Gastrocnemius medialis (tissue), 4 donors: ENCODE measurements at places on chromosomes 7 and 10. TPM values are rescaled to one million over a fixed set of nuclear protein-coding genes. Genes with fewer than 3 reads are reported as not detected.

GRCh38 chr7:39951226-39952194 is 1.5 kb downstream of the CDK13 start:
- DNase-seq, result peak; percentile 62

- DNase-seq, result no peak
These were observed 79.4 kb upstream of the CDCA7L start for GRCh38 chr7:22025075-22025474.

- no peak for DNase-seq
These were observed 249.1 kb upstream of the PITRM1 start for GRCh38 chr10:3421537-3422257.

DKK1 gene
- total RNA-seq, result not detected

DNA sequence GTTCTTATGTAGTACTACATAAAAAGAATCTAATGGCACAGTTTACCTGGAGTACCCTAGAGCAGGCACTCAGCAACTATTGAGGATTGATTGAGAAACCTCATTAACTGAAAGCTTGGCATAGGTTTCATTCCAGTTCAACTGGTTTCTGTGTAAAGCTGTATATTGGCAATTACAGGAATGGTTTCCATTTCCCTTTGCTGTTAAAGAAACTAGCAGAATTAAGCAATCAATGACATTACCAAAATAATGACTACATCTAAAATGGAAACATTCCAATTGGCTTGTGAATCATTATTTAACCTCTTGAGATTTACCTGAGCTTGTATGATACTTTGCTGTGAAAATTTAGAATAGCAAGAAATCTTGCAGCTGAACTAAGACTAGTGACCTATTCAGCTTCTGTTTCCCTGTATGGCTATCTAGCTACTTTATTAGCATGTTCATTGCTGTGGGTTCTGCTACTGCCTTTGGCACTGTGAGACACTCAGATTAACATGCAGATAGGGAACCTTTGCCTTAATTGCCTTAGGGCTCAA is 33.5 kb upstream of the CADPS2 start:
- no peak for DNase-seq

ANKRD1 gene
- total RNA-seq, result 143 TPM

- DNase-seq, result no peak
These were observed 180.3 kb upstream of the MYO3A start for GRCh38 chr10:25753776-25754175.

- no peak for DNase-seq
These were observed 504 bp upstream of the TRRAP start for GRCh38 chr7:98877692-98878364.

- no peak for DNase-seq
These were observed 12.4 kb downstream of the PAPOLB start for GRCh38 chr7:4849390-4849789.

GNG11 gene
- total RNA-seq, result 7.6 TPM

DNA sequence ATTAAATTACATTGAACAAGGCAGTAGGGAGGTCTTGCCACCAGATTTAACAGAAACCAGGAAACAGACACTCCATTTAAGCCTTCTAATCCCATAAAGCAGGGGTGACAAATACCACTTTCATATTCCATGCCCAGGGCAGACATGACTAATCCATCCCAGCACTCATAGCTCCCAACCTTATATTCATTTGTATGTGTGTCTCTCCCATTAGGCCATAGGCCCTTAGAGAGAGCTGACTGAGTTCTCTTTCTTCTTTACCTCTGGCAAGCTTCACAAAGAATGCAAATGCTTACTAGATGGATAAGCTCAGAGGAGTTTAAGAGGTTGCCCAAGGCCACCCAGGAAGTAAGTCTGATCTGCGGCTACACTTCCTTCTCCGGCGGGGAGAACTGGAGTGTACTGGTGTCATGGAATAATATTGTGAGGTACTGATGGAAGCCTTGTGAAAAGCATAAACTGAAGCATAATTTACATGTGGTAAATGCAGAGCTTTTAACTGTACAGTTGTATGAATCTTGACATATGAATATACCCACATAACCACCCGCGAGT is 239.7 kb upstream of the HABP2 start:
- DNase-seq, result no peak

BTRC gene
- total RNA-seq, result 13.0 TPM

ABLIM1 gene
- 203 TPM for total RNA-seq

- no peak for DNase-seq
These were observed 88.4 kb downstream of the FAS start for GRCh38 chr10:89078724-89079672.

GRCh38 chr7:952548-953441 is 1.7 kb downstream of the ADAP1 start:
- DNase-seq, result no peak

AMPH gene
- total RNA-seq, result 5.8 TPM

BTBD16 gene
- total RNA-seq, result 0.55 TPM

- no peak for DNase-seq
These were observed 122.3 kb downstream of the PPP1R3A start for GRCh38 chr7:113796557-113796956.

- no peak for DNase-seq
These were observed 35.3 kb downstream of the DENND2A start for GRCh38 chr7:140605337-140605736.

DNA sequence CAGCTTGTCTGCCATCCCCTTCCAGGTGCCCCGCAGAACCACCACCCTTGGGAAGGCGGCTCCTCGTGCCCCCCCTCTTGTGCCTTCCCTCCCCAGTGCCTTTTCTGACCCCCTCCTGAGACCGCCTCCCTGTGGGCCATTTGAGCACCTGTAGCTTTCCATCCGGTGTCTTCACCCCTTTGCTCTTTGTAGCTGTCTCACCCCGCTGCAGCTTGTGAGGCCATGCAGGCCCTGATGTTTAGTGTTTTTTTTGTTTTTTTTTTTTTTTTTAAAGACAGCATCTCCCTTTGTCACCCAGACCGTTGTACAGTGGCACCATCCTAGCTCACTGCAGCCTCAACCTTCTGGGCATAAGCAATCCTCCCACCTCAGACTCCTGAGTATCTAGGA is 52.5 kb downstream of the CUX1 start:
- DNase-seq, result no peak

DNA sequence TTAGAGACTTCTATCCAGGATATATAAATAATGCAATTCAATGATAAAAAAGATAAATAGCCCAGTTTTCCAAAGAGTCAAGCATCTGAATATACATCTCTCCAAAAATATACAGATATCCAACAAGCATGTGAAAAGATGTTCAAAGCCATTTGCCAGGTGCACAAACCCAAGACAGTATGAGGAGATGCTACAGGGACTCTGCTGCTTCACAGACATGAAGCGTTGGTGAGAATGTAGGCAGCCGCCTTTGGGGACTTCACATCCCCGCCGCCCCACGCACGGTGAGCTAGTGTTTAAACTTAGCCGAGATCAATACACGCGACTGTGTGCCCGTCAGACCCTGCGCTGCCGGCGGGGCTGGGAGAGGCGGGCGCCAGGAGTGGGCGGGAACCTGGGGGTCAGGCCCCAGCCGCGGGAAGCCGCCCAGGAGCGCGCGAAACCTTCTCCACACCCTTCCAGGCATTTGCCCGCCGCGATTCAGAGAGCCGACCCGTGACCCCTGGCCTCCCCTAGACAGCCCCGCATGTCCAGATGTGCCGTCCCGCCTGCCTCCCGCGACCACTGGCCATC is 927 bp upstream of the ALOX5 start:
- no peak for DNase-seq

- no peak for DNase-seq
These were observed 69.4 kb downstream of the FRMD4A start for GRCh38 chr10:14261336-14261735.

DNA sequence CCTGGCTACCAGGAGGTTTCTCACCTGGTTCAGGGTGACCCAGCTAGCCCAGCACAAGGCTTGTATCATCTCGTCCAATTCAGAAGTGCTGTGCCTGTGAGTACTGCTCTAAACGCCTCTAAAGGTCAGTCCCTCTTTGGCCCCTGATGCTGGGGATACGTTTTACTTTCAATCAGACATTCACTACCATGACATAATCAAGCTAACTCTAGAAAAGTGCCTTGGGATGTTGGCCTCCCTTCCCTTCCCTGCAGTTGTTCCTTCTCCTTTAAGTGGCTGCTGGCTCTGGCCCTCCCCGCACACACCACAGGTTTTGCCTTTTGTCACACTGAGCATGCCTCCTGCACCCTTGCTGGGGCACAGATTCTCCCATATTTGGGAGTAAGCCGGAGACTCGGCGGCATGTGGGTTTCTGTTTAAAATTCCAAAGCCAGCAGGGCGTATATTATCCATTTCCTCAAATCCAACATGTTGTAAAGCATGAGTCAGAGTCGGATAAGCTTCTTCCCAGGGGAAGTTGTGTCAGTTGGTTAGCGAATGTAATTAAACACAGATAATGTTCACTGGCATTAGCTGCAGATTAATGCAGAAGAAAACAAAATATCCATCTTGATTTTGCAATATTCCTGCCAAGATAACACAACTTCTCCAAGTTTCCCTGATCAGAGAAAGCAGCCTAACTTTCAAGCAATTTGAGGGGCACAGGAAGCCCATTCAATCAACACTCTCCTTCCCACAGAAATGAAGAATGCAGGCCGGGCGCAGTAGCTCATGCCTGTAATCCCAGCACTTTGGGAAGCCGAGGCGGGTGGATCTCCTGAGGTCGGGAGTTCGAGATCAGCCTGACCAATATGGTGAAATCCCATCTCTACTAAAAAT is 31.8 kb upstream of the VCL start:
- peak; percentile 67 for DNase-seq

CRYGN gene
- total RNA-seq, result not detected

GRCh38 chr10:98402931-98403718 is 11.9 kb downstream of the PYROXD2 start:
- no peak for DNase-seq

DNA sequence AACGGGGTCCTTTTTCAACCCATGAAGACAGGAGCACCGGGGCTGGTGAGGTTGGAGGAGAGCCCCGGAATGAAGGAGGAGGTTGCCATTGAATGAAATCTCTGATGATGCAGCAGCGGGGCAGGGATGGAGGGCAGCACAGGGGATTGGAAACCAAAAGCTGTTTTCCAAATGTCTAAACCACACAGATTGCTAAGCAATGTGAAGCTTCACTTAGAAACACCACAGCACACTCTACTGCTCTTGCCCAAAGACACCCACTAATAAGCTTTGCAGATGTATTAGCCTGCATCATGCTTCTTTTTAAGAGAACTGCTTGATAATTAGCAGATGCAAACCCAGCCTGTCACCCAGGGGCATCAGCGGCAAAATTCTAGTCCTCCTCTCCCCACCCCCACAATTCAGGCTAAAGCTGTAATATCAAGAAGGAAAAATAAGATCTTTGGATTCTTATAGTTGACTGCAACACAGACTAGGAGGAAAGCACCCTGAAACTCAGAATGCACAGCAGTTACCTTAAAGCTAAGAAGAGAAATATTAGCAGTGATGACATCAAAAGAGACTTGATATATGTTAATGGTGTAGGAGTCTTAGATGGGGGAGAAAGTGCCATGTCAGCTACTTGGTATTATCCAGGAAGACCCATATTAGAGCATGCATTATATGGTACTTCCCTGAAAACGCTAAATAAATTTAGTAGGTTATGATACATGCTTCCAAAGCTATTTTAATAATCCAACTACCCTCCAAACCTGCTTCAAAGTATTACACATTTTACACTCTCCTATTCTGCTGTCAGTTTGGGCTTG is 666.7 kb downstream of the KCNMA1 start:
- no peak for DNase-seq

- no peak for DNase-seq
These were observed 134.0 kb downstream of the KCND2 start for GRCh38 chr7:120407010-120407409.

GRCh38 chr10:102286216-102286615 is 40.9 kb downstream of the GBF1 start:
- DNase-seq, result no peak

- no peak for DNase-seq
These were observed 179.5 kb upstream of the ITGB1 start for GRCh38 chr10:33137356-33138005.

DNA sequence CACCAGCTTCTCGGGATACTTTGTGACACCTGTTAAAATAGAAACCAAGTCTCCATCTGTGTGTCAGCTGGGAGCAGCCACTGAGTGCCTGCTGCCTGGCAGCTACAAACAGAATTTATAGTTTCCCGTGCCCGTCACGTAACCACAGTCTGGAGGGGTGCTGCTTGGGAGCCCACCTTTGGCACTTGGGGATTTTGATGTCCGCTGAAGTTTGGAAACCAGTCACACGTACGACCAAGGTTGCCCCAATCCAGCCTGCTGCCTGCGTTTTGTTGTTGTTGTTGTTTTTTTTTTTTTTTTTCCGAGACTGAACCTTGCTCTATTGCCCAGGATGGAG is 1.6 kb downstream of the TRRAP start:
- DNase-seq, result no peak

DNA sequence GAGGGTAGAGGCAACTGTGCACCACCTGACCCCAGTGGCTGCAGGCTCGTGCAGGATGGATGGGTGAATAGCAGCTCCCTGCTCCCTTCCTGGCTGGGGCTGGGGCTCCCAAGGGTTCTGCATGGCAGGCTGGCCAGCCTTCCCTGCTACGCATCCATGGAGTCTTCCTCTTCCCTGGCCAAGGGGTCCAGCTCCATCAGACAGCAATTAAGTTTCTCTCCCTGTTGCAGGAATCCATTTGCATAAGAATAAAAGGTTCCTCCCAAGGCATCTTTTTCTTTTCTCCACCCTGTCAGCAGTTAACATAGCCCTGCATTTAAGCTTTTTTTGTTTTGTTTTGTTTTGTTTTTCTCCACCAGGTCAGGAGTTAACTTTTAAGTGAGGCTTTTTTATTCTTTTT is 10.0 kb upstream of the CPA2 start:
- DNase-seq, result no peak

DNA sequence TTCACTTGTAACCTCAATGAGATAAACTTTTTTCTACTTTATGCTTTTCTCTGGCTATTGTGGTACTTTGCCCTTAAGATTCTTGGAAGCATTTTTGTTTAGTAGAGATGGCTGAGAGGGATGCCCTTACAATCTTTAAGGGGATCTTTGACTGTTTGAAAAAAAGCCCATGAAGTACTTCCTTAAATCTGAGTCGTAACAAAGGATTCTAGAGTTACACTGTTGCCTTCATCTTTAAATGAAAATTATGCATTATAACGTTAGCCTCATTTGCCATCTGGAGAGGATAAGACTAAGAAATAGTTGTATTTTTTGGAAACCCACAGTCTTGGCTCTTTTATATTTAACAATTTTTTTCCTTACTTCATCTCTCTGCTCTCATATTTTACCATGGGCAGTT is 37.8 kb upstream of the FZD1 start:
- DNase-seq, result no peak

- DNase-seq, result no peak
These were observed 596.6 kb upstream of the CELF2 start for GRCh38 chr10:10421071-10421470.
